ENCODE measurements at places on chromosomes 5 and 9.

DNA sequence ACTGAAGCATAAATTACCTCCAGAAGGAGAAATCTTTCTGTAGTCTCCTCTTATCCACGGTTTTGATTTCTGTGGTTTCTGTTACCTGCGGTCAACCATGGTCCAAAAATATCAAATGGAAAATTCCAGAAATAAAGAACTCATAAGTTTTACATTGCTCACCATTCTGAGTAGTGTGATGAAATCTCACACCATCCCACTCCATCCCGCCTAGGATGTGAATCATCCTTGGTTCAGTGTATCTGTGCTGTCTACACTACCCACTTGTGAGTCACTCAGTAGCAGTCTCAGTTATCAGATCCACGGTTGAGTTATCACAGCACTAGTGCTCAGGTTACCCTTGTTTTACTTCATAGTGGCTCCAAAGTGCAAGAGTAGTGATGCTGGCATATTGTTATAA, 371.2 kb downstream of the NFIB start:
- peak; percentile 17 for DNase-seq

- no peak for DNase-seq
Observed at GRCh38 chr9:3888497-3888858, 362.7 kb upstream of the RFX3 start.

DNA sequence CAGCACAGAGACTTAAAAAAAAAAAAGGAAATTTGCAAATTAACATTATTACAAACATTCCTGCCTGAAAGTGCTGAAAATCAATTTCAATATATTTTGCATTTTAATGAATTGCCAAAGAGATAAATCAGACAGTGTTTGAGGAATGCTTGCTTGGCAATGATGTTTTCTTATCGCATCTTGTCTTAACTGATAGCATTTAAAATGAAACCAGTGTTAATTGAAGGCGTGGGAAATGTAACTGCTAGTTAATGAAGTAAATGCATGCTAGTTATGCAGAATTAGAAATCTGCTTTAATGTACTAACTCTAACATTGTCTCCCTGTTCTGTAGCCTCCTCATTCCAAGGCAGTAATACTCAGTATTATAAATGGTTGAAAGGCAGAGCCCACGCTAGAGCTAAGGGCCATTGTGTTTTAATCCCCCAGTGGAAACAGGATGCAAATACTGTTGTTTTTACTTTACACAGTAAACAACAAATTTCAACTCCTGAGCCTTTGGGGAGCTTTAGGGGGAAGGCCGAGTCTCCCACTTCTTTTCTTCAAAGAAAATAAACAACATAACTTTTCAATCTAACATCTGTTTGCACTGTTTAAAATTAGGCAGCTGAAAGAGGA, 586.9 kb downstream of the TLE4 start:
- DNase-seq: no peak

- no peak for DNase-seq
Observed at GRCh38 chr9:113895526-113895925, 19.4 kb downstream of the ZNF618 start.

DNA sequence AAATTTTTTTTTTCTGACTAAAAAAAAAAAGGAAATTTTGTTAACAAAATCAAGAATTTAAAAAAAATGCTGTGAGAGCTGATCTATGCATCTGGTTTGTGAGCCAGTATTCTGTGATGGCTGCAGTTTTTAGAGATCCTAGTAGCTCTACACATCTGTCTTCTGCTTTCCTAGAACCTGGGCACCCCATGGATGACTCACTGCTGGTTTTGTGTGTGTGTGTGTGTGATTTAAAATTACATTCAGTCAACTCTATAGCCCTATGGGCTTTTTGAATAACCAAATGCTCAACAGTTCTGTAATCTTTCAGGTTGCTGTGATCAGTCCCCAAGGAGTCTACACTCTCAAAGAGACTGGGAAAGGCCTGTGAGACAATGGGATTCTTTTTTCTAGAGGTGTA, 2.5 kb upstream of the PSMD5 start:
- peak; percentile 37 for DNase-seq

DNA sequence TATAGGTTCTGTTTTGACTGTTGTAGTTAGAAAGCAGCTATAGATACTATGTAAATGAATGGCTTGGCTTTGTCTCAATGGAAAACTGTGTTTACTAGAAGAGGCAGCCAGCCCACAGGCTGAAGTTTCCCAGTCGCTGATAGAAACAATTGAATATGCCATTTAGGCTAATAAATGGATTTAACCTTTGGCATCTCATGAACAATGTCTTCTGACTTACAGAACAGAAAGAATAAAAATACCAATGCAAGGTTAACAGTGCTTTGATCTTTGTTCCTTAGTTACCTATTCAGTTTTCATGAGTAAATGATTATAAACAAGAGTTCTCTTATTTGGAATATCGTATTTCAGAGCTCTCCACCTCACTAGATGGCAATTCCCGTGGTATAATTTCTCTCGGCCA, 120.6 kb downstream of the PAM start:
- no peak for DNase-seq

GRCh38 chr5:137268646-137269045, 230.5 kb downstream of the SPOCK1 start:
- no peak for DNase-seq

DNA sequence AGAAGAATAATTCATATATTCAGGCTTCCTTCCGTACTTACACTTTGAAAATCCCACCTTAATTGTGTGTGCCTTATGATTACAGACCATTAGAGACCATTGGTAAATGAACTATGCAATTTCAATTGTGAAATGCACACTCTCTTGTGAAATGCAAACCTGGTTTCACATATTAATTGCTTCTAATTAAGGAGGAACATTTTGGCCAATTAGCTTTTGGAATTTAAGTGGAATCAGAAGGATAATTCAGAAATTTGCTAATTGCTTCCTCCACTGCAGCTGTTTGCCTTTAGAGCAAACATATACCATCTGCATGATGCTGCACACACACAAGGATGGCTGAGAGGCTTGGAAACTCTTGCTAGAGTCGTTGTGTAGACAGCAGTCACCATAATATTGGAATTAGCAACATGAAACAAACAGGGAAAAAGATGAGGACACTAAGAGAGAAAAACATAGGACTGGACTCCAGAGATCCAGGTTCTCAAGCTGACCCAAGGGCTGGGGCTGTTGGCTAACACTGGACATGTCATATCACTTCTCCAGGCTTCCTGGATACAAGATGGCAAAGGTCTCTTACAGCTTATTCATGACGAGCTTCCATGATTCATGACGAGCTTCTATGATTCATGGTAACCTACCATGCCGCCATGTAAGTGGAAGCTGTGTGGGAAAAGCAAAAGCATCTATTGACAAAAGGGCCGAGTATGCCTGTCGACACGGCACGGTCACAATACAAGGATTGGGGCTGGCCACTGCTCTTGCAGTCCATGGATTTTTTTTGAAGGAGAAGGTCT, 78.0 kb downstream of the PTCH1 start:
- no peak for DNase-seq

DNA sequence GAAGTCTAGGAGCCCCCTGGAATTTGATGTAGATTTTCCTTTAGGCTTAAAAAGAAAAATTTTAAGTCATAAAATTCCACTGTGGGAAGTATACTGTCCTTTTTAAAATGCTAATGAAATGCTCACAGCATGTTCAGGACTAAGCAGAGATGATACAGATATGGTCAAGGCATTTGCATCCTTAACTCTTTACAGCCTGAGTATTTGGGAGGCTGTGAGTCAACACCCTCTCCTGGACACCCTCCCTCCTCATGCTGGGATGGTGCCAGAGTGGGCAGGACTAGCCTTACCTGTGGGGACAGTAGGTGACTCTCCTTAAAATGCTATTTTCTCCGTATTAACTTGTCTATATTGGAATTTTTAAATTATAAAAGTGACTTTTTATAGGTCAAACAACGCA, 197.4 kb upstream of the ELL2 start:
- DNase-seq: no peak

All from stimulated activated CD8-positive, alpha-beta memory T cell treated with anti-CD3 and anti-CD28 coated beads, Interleukin-15, amount 100 ng/mL, for 48 hours (primary cell).